ENCODE measurements at places on chromosomes 1 and 21. TPM values are rescaled to one million over a fixed set of nuclear protein-coding genes. Genes with fewer than 3 reads are reported as not detected.

- no peak for DNase-seq
Measured at GRCh38 chr1:6245086-6245868, 1.3 kb downstream of the HES3 start.

DNA sequence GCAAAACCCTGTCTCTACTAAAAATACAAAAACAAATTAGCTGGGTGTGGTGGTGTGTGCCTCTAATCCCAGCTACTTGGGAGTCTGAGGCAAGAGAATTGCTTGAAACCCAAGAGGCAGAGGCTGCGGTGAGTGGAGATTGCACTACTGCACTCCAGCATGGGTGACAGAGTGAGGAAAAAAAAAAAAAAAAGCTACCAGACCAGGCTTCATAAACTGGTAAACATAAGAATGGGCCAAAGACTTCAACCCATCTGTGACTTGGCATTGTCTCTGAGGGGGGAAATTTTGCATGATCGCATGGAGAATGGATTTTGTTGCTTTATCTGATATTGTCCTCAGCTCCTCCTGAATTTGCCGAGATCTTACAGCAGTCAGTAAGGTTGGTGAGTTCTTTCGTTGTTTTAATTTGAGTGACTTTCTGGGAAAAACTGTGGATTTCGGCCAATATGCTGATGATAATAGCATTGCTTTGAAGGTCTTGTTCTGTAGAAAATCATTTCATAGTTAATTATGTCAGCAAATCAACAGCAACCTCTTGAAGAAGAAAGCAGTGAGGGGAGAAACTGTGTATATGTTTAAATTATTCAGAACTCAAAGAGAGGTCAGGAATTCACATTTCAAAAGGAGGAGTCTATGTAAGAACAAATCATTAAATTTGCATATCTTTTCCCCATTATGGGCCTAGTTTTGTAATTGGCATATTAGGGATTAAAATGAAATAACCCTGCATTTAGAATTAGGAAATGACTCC, 13.1 kb downstream of the FGGY start:
- DNase-seq, result no peak

Gene COL6A2
- total RNA-seq, result 249 TPM

Gene CLCA2
- not detected for total RNA-seq

Gene PIK3CD
- total RNA-seq, result 4.7 TPM

Data from right atrium auricular region (tissue), 2 donors.